Heart right ventricle (tissue), 16 donors: ENCODE measurements at places on chromosomes 5 and 9. TPM values are rescaled to one million over a fixed set of nuclear protein-coding genes. Genes with fewer than 3 reads are reported as not detected.

Gene BSPRY
- 2.8 TPM for polyA plus RNA-seq

DNA sequence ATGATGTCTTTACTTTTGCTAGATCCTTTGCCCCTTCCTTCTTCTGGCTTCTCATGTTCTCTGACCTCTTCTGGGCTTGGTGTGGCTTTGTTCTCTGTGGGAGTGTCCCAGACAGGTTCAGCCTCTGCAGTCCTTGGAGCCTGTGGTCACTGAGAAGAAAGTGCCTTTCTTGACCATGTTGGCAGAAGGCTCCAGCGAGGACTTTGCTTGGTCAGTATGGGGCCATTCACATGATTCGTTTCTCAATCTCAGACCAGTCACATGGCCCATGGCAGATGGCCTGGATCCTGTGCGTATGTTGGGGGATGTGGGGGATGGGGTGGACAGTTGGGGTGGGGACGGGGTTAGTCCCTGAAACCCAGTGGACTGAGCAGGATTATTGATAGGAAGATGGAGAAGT, 274.1 kb downstream of the ARHGAP26 start:
- DNase-seq: no peak

GRCh38 chr9:100869326-100869725, 159.2 kb upstream of the PLPPR1 start:
- DNase-seq: no peak

GRCh38 chr9:90526386-90526785, 116.2 kb downstream of the DIRAS2 start:
- no peak for DNase-seq

DNA sequence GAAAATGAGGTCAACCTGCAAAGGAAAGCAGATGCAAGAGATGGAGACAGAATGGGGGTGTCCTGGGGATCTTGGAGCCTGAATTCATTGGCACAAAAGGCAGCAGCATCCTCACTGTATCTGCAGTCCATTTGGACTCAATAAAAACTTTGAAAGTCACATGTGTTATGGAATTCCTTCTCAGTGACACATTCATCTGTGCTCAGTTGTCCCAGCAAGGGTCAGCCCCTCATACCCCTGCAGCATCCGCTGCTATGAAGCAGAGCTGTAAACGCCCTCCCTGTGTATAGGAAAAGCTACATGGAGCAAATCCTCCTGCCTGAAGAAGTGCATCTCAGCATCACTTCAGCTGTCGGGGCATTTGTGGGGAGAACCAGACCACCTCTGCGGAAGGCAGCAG, 14.5 kb upstream of the RARS1 start:
- no peak for DNase-seq

- no peak for DNase-seq
Observed at GRCh38 chr9:29039258-29039657, 1466.0 kb upstream of the C9orf72 start.

- DNase-seq: peak; percentile 6
Observed at GRCh38 chr5:130141659-130142320, 237.5 kb downstream of the CHSY3 start.

DNA sequence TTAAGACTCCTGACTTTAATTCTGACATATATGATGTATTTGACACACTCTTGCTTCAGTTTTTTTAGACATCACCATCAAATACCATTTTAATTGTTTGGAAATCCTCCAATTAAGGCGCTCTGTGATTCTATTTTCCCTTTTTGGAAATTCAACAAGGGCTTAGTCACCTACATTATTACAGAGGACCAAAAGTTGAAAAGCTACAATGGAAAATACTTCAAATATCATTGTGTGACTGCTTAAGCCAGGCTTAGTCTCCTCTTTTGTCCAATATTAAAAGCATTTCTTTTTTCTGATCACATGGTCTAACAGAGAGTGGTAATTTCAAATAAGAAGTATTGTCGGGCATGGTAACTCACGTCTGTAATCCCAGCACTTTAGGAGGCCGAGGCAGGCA, 160.3 kb downstream of the CEMIP2 start:
- no peak for DNase-seq

DNA sequence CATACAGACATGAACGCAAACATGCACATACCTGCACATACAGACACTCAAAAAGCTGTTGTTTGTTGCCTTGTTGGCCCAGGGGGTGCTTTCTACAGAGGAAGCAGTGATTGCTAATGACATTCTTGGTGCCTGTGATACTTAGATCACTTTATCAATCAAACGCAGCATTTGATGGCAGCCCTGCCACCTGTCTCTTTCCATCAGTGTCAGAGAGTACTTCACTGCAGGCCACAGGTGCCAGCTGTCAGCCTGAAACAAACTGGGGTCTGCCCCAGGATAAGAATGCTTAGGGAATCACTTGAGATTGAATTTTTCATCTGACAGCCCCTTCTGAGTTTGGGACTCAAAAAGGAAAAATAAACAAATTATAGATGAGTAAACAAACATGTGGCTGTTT, 388.9 kb upstream of the SGCD start:
- no peak for DNase-seq
